ENCODE measurements at places on chromosomes 2 and 18.

DNA sequence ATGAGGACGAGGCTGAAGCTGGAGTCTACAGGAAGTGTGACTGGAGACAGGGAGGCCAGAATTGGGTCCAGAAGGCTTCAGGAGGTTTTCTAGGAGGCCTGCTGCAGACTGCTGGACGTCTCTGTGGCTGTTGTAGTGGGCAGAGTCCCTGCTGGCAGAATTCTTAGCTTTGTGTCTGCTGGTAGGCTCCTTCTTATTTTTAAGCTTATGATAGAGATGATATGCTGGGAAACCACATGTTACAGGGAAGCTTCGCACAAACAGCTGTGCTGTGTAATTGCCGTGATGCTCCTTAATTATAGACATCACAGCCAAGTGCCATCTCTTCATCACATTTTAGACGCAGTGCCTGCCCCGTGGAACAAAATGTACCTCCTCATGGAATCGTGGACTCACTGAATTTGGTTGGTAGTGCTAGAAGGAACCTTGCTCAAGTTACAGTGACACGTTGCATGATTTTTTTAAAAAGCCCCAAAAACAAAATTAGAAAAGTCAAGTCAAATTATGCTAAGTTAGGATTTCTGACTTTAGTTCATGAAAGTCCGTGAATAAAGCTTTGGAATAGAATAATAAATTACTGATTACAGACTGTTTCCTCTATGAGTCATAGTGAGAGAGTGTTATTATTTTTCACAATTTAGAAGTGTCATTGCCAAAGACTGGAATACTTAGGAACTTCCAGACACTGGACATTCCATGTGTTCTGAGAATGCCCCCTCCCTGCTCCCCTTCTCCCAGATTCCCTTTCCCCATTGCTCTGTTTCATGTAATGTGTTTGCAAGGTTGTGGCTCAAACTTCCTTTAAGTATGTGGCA, 144.1 kb downstream of the FHOD3 start:
- no peak for DNase-seq

- DNase-seq, result no peak
These were observed 121.2 kb downstream of the MTCL1 start for GRCh38 chr18:8826514-8826913.

- DNase-seq, result no peak
These were observed 7.3 kb upstream of the VAPA start for GRCh38 chr18:9906481-9906880.

DNA sequence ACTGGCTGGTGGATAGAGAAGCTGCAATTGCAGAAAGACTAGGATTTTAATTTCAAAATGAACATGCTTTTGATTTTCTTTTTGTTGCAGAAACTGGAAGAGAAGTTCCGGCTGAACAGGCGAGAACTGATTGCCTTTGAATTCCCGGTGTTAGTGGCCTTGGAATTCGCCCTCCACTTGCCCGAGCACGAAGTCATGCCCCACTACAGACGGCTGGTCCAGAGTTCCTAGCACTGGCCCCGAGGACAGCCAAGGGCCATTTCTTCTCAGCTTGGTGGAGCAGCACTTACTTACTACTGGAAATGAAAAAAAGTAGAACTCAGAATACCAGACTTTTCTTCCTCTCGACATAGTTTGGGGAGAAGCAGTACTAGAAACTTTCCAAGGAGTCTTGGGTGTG, 121.9 kb downstream of the CABLES1 start:
- DNase-seq, result no peak
